Activated CD4-positive, alpha-beta T cell treated with anti-CD3 and anti-CD28 coated beads for 24 hours (primary cell): ENCODE measurements at places on chromosomes 12 and 14.

DNA sequence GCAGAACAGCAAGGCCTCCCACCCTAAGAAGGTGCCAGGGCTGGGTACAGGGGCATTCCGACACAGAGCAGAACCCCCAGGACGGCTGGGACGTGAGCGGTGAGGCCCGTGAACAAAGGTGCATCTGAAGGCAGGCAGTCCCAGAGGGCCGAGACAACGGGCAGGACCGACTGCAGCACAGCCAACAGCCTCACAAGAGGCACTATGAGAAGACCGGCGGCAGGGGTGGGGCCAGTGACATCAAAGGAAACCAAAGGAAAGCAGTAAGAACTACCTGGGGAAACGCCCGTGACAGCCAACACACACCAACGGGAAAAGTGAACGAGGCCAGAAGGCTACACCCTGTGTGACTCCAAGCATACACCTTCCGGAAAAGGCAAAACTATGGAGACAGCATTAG, 9.1 kb downstream of the BTBD6 start:
- DNase-seq: no peak

GRCh38 chr14:93928184-93929047, 1.3 kb downstream of the FAM181A start:
- no peak for DNase-seq

DNA sequence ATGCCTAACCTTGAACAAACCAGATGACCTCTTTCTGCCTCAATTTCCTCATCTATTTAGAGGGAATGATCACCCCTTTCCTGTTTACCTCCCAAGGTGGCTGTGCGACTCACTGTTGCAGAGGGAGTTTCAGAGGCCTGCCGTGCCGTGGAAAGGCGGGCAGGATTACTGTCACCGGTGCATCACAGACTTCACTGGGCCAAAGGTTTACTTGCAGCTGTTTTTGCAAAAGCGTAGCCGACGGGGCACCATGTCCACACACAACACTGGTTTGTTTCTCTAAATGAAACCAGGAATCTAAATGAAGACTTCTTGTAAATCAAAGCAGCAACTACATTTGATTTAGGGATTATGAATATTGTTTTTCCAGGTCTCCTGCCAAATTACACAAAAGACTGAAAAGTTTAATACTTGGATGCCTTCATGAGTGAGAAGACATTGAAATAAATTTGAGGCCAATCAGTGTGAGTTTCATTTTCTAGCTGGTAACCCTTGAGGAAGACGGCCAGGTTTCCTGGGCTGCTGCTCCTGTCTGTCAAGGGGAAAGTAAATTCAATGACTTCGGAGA, 696.1 kb upstream of the TMEM132C start:
- DNase-seq: no peak

DNA sequence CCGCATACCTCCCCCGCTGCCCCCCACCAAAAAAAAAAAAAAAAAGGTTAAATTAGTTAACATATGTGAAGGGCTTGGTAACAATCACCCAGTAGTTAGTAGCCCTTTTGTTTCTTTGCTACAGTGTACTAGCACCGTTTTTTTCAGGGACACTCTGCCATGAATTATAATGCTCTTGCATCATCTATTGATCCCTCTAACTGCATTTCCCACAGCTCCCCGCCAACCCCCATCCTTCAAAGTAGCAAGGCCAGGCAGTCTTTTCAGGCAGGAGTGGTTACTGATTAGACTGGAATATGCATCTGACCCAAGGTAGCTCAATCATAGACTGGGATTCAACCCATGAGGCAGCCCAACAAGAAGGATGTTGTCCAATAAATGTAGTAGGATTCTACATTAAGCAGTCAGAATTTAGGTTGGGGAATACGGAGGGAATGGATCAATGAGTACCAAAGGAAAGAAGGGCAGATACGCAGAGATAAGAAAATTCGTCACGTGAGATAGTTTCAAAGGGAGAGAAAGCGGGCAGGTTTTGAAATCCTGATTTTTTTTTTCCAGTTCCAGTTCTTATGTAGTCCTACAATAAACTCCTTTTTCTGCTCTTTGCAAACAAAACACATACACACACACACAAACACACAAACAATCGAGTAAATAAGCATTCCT, 39.8 kb upstream of the CRACR2A start:
- no peak for DNase-seq

DNA sequence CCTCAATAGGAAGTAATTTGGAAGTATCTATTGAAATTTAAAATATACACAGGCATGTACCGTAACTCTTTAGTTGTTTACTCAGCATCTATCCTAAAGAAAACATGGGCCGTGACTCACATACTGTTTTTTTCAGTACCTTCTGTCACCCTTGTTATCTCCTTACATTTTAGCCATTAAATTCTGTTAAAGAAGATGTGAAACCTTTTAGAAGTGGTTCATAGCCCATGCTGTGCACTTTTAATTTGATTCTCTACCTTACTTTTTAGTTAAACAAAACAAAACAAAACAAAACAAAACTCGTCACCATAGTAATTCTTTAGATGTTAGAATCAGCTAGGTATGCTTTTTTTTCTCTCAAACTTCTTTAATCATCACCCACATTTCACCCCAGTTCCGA, 494.4 kb upstream of the RGS6 start:
- DNase-seq: no peak

- DNase-seq: no peak
Measured at GRCh38 chr14:104048758-104049507, 36.6 kb upstream of the ASPG start.

DNA sequence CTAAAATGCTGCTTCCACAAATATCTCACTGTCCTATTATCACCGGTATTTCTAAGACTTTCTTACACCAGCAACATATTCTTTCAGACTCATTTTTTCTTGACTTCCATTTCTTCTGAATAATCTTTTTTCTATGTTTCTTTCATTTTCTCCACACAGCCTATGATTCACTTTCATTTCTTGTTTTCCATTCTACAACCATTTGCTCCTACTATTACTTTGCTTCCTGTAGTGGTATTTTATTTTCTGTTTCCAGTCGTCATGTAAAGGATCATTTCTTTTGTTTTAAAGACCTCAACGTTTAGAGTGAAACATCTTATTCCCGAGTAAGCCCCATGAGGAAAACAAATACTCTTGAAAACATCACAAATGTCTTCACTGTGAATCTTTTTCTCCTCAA, 182.2 kb upstream of the MDGA2 start:
- no peak for DNase-seq

- DNase-seq: no peak
Measured at GRCh38 chr12:50806176-50806575, 36.5 kb upstream of the TMPRSS12 start.

DNA sequence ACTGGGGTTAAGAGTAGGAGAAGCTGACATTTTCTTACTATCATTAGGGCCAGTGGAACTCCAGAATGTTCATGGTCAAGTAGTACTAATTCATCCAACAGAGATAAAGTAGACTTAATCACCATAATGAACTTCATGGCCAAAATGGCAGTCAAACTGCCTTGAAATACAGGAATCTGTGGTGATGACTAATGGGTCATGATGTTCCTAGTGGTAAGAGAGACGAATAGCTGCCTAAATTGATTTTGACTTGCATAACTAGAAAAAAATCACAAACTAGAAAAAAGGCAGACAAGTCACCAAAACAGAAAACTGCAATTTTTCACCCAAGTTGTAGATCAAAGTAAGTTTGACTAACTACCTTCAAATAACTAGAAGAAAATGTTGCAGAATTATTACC, 138.5 kb downstream of the MGAT4C start:
- no peak for DNase-seq

DNA sequence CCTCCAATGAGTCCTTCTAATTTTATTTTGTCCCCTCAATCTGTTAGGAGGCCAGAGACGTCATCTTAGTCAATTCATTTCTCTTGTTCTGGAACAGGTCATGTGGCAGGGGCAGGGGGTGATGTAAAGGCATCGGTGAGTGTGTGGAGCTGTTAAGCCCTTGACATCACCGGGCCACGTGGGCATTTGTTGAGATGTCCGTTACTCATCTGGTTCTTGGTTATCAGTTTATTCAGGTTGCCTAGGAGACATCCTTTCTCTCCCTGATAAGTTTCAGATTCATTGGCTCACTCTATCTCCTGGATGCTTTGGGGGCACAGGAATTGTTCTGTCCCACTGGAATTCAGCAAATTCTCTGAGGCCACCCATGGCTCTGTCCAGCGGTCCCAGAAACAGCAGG, 33.6 kb upstream of the SEL1L start:
- DNase-seq: no peak

- peak; percentile 26 for DNase-seq
Measured at GRCh38 chr12:6266971-6267721, 43.3 kb upstream of the PLEKHG6 start.

DNA sequence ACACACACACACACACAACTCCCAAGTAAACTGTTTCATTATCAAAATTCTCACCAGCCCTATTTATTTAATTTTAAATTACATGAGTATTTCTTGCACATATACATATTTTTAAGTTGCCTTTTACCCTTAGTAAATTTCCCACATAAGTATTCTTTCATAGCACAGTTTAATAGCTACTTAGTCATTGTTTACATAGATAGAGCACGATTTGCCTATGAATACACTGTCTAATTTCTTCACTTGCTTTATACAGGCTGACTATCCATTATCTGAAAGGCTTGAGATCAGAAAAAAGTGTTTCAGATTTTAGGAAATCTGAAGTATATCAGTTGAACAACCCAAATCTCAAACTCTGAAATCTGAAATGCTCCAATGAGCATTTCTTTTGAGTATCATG, 30.9 kb downstream of the NIN start:
- DNase-seq: no peak

- no peak for DNase-seq
Measured at GRCh38 chr12:52247622-52248540, 14.8 kb downstream of the KRT7 start.

DNA sequence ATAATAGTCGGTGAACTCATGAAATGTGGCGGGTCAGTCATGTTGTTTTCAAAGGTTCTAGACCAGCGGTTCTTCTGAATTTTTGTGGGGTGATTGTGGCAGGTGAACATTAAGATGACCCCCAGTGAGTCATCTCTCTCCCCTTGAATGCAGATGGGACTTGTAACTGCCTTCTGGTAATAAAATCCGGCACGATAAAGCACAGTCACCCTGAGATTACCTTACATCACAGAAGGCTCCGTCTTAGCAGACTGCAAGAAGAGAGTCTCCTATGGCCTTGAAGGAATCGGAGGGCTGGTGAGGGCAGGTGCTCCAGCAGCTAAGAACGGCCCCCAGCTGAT, 189.6 kb downstream of the FOXN3 start:
- no peak for DNase-seq

DNA sequence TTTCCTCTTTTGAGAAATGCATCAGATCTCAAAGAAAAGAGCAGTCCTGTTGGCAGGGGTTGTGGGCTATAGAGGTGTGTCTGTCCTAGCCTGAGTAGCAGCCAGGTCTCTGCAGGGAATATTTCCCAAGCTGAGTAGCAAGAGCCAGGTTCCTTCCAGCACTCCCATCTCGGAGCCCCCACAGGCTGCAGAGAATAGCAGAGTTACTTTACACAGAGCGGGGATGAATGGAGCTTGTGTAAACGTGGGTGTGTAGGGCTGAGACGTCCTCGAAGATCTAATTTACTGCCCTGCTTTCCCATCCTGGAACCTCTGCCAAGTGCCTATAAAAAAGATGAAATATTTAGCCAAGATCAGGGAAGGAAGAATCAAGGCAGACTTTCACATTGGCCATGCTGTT, 156.6 kb downstream of the TSPAN9 start:
- DNase-seq: no peak

DNA sequence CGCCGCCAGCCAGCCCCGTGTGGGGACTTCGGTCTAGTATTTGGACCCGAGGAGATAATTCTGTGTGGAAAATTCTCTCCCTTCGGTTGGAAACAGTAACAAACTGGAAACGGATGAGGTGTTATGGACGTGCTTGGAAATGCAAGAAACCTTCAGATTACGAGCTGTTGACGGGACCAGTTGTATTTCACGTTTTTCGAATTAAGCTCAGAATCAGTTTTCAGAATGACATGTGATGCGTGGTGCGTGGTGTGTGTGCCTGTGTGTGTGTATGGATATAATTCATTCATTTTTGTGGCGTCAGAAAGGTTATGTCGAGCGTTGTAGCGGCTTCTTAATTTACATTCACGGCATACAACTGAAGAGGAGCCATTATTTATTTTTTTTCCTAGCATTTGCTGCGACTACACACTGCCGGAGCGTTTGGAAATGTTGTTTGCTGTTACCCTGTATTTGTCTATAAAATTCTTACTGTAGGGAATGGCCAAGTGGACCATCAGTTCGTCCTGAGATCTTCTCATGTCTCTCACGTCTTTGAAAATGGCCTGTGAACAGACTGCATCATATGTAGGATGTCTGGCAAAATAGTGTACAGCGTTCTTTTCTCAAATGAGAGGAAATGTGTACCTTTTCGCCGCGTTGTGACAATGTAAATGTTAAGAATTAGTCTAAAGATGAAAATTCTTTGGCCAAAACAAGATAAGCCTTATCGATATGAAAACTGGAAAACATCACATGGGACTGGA, 1.3 kb downstream of the TRAF3 start:
- DNase-seq: no peak

DNA sequence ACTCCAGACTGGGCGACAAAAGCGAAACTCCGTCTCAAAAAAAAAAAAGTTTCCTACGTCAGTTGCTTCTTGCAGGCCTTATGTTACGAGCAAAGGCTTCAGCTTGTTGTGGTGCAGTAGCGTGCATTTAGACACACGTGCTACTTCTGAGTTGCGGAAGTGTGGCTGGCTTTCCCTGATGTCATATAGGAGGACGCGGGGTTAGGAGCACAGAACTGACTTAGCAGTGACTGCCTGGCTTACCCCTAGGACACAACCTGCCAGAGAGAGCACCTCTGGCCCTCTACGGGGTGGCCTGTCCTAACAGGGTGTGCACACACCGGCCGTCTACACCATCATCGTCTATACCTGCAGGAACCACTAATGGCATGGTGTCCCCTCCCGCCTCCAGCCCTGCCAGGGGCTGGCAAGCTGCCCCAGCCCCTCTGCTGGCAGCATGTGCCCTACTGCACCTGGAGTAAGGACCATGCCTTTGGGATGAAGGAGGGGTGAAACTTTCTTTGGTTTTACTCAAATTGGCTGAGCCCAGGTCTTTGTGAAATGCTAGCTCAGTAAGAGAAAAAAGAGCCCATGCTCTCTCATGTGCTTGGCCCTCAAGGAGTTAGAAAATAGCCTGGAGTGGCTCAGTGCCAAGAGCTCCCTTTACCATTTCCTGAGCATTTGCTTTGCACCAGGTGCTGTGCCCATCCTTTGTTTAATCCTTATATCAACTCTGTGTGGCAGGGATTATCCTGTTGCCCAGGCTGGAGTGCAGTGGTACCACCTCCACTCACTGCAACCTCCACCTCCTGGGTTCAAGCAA, 1.7 kb upstream of the GPR68 start:
- DNase-seq: peak; percentile 54

- no peak for DNase-seq
Measured at GRCh38 chr12:13001775-13002040, 1.6 kb upstream of the HEBP1 start.

DNA sequence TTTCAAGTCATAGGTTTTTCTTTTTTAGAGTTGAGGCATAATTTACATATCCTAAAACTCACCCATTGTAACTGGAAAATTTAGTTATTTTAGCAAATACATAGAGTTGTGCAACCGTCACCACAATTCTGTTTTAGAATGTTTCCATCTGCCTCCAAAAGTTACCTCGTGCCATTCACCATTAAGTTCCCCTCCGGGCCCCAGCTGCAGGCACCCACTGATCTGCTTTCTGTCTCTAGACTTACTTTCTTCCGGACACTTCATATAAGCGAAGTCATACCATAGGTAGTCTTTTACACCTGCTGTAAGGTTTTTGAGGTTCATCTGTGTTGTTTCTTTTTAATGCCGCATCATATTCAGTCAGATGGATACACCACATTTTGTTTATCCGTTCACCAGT, 28.7 kb downstream of the PPP2R5C start:
- no peak for DNase-seq
